ENCODE measurements at places on chromosomes 5 and 9.

DNA sequence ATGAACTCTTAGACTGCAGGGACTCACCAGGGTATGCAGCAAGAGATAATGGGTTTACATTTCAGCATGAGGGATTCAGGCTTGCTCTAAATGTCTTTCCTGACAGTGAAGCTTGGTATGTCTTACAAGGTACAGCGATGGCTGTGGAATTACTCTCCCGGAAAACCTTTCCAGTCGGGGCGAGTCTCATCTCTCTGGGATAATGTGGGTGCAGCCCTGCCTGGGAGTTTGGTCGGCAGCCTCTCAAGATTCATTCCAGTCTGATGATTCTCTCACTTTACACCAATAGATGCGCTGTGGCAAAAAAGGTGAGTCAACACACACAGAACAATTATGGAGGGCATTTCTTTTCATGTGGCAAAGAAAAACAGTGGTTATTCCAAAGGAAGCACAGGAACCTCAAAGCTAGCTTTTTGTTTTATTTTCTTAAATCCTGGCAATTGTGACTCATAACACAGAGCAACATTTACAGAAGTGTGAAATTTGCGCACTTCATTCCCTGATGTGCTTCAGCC is 190.3 kb downstream of the DCP2 start:
- DNase-seq: no peak
- peaks cover 20% of the 10 kb centered on the region for H3K4me1 ChIP-seq
- H3K27me3 ChIP-seq: no peaks in the 10 kb centered on the region
- H3K27ac ChIP-seq: no peak overlapping the region
- H3K4me3 ChIP-seq: no peak overlapping the region

GRCh38 chr5:142065273-142065672 is 43.3 kb upstream of the NDFIP1 start:
- no peak overlapping the region for H3K4me3 ChIP-seq
- peak; percentile 77 for DNase-seq
- no peaks in the 10 kb centered on the region for H3K36me3 ChIP-seq
- H3K27me3 ChIP-seq: no peaks in the 10 kb centered on the region

- DNase-seq: no peak
- peaks cover 68% of the 10 kb centered on the region for H3K4me1 ChIP-seq
- H3K4me3 ChIP-seq: no peak overlapping the region
- H3K27ac ChIP-seq: no peak overlapping the region
- no peaks in the 10 kb centered on the region for H3K27me3 ChIP-seq
These were observed 12.7 kb downstream of the PDGFRB start for GRCh38 chr5:150142959-150143349.

DNA sequence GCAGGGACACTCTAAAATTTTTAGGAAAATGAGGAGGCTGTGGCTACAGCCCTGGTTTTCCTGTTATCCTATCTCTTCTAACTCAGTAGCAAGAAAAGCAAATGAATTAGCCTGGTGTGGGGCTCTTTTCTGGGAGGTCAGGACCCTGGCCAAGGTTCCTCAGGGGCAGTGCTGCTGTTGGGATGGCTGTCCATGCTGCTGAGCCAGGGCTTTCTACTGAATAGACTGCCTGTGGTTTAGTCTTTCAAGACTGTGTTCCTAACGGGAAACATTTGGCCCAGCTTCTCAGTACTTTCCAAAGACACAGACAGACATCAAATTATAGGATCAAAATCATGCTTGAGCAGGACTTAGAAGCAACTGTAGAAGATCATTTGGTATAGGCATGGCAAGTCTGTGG is 18.1 kb downstream of the TNC start:
- H3K27ac ChIP-seq: no peak overlapping the region
- peaks cover 26% of the 10 kb centered on the region for H3K4me1 ChIP-seq
- H3K36me3 ChIP-seq: no peaks in the 10 kb centered on the region
- peak; percentile 61 for DNase-seq
- H3K27me3 ChIP-seq: no peaks in the 10 kb centered on the region

DNA sequence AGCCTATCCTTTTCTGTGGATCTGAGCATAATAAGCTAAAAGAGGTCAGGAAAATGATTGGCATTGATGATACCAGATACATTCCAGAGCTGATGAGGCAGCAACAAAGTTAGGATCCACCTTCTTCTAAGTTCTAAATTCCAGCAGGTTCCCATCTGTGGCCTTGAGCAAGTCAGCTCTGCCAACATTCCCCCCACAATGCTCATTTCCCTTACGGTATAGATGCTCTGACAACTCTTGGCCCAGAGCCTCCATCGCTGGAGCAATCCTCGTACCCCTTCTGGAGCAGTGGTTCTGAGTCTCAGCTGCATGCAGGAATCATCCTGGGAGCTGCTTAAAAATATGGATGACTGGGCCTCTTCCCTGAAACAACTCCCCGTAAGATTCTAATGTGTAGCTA is 78.1 kb downstream of the MED27 start:
- no peak overlapping the region for H3K4me3 ChIP-seq
- H3K27me3 ChIP-seq: no peaks in the 10 kb centered on the region
- H3K4me1 ChIP-seq: peaks cover 17% of the 10 kb centered on the region

DNA sequence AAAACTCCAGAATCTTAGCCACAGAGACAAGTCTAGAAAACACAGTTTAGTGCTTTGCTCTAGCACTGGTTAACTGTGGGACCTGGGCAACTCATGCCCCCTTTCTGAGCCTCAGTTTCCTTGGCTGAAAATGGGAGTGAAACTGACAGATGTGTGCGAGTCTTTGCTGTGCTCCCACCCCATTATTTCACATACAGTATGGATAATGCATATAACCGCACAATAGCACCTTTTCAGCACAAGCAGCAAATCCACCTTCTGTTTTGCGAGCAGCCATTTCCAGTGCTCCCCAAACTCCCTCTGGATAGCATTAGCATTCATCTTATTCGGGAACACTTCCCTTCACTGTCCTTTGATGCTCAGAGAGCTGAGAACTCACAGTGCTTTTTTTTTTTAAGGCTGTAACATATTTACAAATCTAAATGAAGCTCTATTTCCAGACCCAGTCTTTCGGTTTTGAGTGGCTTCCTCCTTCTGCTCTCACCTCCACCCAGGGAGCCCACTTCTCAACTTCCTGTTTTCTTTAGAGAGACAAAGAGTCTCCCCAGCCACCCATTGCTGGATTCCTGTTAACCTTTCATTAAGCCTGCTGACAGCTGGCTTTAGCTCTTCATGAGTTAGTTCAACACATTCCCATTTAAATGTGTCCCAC is 49.2 kb downstream of the TIMD4 start:
- no peak for DNase-seq
- H3K27ac ChIP-seq: no peak overlapping the region
- H3K36me3 ChIP-seq: no peaks in the 10 kb centered on the region
- no peak overlapping the region for H3K4me3 ChIP-seq
- no peaks in the 10 kb centered on the region for H3K27me3 ChIP-seq

DNA sequence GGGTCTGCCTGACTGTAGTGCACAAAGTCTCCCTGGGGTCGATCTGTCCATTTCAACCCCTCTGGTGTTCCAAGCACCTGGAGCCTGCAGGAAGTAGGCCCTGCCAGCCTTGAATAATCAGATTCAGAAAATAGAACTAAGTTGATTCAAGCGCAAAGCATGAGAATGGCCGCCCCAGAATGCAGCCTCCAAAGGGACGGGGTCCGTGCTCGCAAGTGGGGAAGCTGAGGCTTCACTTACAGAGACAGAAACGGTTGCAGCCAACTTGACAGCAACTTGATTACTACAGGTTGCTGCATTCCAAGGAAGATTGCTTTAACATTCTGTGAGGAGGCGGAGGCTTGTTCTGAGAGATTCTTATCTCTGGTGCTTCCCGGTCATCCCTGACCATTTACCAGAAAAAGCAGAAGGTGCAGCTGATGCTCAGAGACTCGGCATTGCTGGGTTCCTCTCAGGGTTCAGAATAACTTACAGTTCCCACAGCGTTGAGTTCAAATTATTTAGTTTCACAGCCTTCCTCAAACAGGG is 14.9 kb upstream of the LRRC14B start:
- H3K4me3 ChIP-seq: no peak overlapping the region
- no peaks in the 10 kb centered on the region for H3K27me3 ChIP-seq
- H3K27ac ChIP-seq: no peak overlapping the region
- H3K36me3 ChIP-seq: no peaks in the 10 kb centered on the region
- no peak for DNase-seq
- no peaks in the 10 kb centered on the region for H3K4me1 ChIP-seq

- H3K4me3 ChIP-seq: no peak overlapping the region
- peaks cover 13% of the 10 kb centered on the region for H3K4me1 ChIP-seq
- no peak for DNase-seq
- H3K27ac ChIP-seq: no peak overlapping the region
- no peaks in the 10 kb centered on the region for H3K27me3 ChIP-seq
- H3K36me3 ChIP-seq: peaks cover 4% of the 10 kb centered on the region
These were observed 53.9 kb downstream of the DROSHA start for GRCh38 chr5:31477971-31478370.

GRCh38 chr9:109421026-109421970 is 76.8 kb downstream of the PTPN3 start:
- peaks cover under 1% of the 10 kb centered on the region for H3K36me3 ChIP-seq
- H3K27ac ChIP-seq: no peak overlapping the region
- no peaks in the 10 kb centered on the region for H3K4me1 ChIP-seq
- H3K4me3 ChIP-seq: no peak overlapping the region
- DNase-seq: no peak

GRCh38 chr9:134205672-134206310 is 41.4 kb upstream of the RNU6ATAC start:
- DNase-seq: peak; percentile 68
- H3K27ac ChIP-seq: peak overlapping the region; percentile 17
- no peaks in the 10 kb centered on the region for H3K36me3 ChIP-seq
- no peaks in the 10 kb centered on the region for H3K27me3 ChIP-seq
- no peak overlapping the region for H3K4me3 ChIP-seq

- peaks cover 5% of the 10 kb centered on the region for H3K36me3 ChIP-seq
- H3K4me3 ChIP-seq: no peak overlapping the region
- no peak for DNase-seq
- H3K27me3 ChIP-seq: no peaks in the 10 kb centered on the region
- no peak overlapping the region for H3K27ac ChIP-seq
These were observed 43.1 kb downstream of the ZNF366 start for GRCh38 chr5:72464071-72464470.

DNA sequence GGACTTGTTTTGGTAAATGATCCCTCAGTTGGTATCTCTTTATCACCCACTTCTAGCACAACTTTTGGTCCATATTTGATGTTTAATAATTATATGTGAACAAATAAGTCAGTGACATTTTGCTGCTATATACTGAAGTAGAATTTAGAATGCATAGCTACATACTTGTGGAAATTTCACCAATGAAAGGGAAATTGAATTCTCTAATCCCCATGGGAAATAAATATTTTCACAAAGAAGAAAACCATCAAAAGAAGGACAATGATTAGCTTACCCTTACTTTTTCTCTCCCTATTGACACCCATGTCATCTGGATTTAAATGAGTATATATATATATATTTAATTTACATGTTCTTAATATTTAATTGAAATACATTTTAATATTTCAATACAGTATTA is 94.3 kb upstream of the DAB2 start:
- H3K4me1 ChIP-seq: peaks cover 18% of the 10 kb centered on the region
- no peak overlapping the region for H3K4me3 ChIP-seq
- H3K27ac ChIP-seq: no peak overlapping the region
- DNase-seq: no peak
- no peaks in the 10 kb centered on the region for H3K27me3 ChIP-seq
- no peaks in the 10 kb centered on the region for H3K36me3 ChIP-seq

- no peaks in the 10 kb centered on the region for H3K4me1 ChIP-seq
- no peaks in the 10 kb centered on the region for H3K27me3 ChIP-seq
- H3K27ac ChIP-seq: no peak overlapping the region
- peak overlapping the region; percentile 45 for H3K4me3 ChIP-seq
- no peaks in the 10 kb centered on the region for H3K36me3 ChIP-seq
These were observed 145.5 kb upstream of the SLC24A2 start for GRCh38 chr9:19934301-19934871.

- no peak overlapping the region for H3K27ac ChIP-seq
- no peak overlapping the region for H3K4me3 ChIP-seq
- no peaks in the 10 kb centered on the region for H3K27me3 ChIP-seq
- no peaks in the 10 kb centered on the region for H3K36me3 ChIP-seq
These were observed 115.3 kb downstream of the CD180 start for GRCh38 chr5:67081261-67081660.

- no peaks in the 10 kb centered on the region for H3K4me1 ChIP-seq
- peak overlapping the region; percentile 61 for H3K27ac ChIP-seq
- H3K27me3 ChIP-seq: peaks cover 6% of the 10 kb centered on the region
- no peak overlapping the region for H3K4me3 ChIP-seq
- H3K36me3 ChIP-seq: no peaks in the 10 kb centered on the region
- no peak for DNase-seq
These were observed 895 bp upstream of the STRBP start for GRCh38 chr9:123269281-123269680.

GRCh38 chr5:137335493-137335892 is 163.6 kb downstream of the SPOCK1 start:
- no peaks in the 10 kb centered on the region for H3K4me1 ChIP-seq
- no peaks in the 10 kb centered on the region for H3K27me3 ChIP-seq
- H3K36me3 ChIP-seq: no peaks in the 10 kb centered on the region
- no peak overlapping the region for H3K27ac ChIP-seq
- no peak overlapping the region for H3K4me3 ChIP-seq
- no peak for DNase-seq

DNA sequence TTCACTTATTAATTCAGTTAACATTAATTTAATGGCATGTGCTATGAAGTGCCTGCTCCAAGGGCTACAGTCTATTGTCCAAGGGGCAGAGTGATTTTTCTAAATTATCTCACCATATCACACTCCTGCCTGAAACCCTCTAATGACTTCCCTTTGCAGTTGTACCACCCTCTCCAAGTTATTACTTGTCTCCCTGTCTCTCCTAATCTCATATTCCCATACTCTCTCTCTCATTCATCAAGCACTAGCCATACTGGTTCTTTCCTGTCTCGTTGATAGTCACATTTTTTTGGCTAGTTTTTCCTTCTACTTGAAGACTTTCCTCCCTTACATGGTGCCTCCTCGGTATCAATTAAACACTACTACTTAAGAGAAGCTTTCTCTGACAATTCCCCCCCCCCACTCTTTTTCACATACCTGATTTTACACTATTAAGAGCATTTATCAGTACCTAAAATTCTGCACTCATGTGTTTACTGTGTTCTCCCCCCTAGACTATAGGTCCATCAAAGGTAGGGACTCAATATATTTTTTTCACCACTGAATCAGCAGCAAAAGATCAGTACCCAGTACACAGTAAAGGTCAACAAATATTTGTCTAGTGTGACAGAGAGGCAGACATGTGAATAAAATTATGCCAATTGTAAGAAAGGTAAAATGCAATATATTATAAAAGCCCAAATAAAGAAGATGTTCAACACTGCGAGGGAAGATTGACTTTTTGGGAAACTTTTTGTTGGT is 19.0 kb downstream of the RICTOR start:
- no peak overlapping the region for H3K27ac ChIP-seq
- DNase-seq: no peak

DNA sequence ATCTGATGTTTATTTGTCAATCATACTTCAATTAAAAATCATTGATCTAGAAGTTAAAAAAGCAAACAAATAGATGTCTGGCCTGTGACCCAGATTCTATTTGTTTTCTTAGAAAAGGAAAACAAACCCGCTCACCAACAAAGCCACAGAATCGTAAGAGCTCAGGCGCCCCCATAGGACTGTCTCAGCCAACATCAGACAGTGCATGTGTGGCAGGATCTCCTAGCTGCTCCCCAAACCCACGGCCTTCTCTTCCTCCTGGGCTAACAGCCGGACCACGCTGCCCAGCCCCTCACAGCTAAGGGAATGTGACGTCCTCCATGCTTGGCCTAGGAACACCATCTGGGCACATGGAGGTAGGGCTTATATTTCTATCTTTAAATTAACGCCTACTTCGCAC is 19.4 kb downstream of the OR2Y1 start:
- no peaks in the 10 kb centered on the region for H3K36me3 ChIP-seq
- no peaks in the 10 kb centered on the region for H3K27me3 ChIP-seq
- no peak for DNase-seq
- H3K4me3 ChIP-seq: no peak overlapping the region
- no peak overlapping the region for H3K27ac ChIP-seq

- no peaks in the 10 kb centered on the region for H3K27me3 ChIP-seq
- no peaks in the 10 kb centered on the region for H3K36me3 ChIP-seq
- no peaks in the 10 kb centered on the region for H3K4me1 ChIP-seq
- no peak overlapping the region for H3K4me3 ChIP-seq
- no peak overlapping the region for H3K27ac ChIP-seq
These were observed 16.8 kb upstream of the ATP6V1G1 start for GRCh38 chr9:114570742-114571141.

Measured in lung (tissue), 17 donors.